ENCODE measurements at places on chromosomes 7 and 10. TPM values are rescaled to one million over a fixed set of nuclear protein-coding genes. Genes with fewer than 3 reads are reported as not detected.
A peak's percentile ranks its signal among the peaks of the same experiment; 100 is the strongest.

- no peak for DNase-seq
These were observed 50.6 kb upstream of the STEAP4 start for GRCh38 chr7:88357294-88357693.

DNA sequence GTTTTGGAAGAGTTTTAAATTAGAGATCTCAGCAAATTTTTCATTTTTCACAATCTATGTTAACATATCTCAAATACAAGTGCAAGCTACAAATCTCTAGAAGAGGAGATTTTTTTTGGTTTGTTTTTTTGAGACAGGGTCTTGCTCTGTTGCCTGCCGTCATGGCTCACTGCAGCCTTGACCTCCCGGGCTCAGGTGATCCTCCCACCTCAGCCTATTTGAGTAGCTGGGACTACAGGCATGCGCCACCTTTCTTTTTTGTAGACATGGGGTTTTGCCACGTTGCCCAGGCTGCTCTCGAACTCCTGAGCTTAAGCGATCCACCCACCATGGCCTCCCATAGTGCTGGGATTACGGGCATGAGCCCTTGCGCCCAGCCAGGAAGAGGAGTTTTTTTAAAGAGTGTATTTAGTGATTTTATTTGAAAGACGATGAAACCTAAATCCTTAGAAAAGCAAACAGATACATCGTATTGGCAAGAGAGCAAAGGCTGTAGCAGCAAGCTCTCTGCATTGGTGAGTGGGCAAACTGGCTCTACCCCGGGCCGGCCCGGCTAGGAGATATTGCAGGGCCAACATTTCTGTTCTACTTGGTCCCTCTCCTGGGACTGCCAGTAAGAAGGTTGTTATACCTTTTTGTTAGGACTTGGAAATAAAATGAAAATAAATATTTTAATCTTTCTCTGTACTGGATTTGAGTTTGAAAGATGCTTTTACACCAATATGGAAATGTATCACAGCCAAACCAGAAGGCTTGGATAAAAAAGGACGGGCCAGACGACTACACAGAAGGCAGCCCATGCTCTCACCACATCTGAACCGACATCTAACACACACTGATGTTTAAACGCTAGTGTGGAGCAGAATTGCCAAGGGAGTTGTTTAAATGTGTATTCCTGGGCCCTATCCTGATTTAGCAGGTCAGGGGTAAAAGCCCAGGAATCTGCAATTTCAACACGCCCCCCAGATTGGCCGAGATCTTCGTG lies 49.6 kb upstream of the RHEB start:
- DNase-seq, result no peak

The SYT15 gene
- total RNA-seq, result 2.7 TPM

- DNase-seq, result no peak
These were observed 661.9 kb downstream of the SUGCT start for GRCh38 chr7:40796723-40797122.

The TCAF2 gene
- 0.27 TPM for total RNA-seq

DNA sequence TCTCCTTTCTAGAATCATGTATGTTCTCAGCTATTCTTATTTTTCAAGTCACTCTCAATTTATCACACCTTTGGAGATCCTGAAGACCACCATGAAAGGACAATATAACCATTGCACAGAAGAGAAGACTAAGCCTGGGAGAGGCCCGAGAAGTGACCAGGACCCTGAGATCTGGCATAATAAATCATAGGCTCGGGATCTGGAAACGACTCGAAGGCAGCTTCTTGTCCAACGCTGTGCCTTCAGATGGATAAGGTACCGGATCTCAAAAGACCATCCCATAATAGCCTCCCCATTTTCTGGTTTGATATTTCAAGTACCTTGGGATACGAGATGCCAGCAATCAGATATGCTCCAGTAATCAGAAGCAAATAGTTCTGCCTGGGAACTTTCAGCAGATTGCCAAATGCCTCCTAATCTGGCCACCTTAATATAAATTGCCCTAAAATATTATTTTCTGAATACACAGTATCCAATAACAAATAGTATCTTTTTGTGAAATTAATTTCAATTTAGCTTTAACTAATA lies 179.2 kb upstream of the ZMIZ1 start:
- no peak for DNase-seq

DNA sequence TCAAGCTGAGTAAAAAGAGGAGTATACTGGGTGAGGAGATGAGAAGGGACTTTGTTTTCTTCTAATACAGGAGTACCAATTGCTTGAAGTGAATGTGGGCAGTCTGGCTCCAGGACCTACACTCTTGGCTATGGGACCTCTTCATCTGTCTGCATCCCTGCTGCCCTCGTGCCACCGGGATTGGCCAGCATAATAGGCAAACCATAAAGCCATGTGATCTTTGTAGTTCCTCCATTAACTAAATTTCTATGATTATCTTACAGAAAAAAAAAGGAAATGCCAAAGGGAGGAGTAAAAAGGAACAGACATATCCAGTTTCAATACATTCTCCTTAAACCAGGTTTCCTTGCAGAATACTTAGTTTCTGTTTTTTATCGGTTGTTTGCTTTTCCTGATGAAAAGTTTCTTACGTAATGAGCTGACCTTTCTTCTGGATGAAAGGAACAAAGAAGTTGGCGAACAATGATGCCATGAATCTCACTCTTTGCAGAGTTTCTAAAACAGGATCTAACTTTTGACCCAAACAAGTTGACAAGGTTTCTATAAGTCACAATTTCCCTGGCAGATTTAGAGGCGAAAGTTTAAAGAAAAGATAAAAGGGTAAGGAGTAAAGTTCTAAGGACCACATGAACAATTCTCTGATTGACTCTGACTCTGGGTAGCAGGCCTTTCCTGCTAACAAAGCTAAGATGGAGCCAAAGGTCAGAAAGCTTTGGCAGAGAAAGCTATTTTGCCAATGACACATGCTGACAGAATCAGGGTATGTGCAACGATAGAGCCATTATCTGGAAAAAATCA lies 54.1 kb downstream of the LAMB1 start:
- no peak for DNase-seq

GRCh38 chr10:85012305-85012704 lies 683.9 kb downstream of the CCSER2 start:
- no peak for DNase-seq

DNA sequence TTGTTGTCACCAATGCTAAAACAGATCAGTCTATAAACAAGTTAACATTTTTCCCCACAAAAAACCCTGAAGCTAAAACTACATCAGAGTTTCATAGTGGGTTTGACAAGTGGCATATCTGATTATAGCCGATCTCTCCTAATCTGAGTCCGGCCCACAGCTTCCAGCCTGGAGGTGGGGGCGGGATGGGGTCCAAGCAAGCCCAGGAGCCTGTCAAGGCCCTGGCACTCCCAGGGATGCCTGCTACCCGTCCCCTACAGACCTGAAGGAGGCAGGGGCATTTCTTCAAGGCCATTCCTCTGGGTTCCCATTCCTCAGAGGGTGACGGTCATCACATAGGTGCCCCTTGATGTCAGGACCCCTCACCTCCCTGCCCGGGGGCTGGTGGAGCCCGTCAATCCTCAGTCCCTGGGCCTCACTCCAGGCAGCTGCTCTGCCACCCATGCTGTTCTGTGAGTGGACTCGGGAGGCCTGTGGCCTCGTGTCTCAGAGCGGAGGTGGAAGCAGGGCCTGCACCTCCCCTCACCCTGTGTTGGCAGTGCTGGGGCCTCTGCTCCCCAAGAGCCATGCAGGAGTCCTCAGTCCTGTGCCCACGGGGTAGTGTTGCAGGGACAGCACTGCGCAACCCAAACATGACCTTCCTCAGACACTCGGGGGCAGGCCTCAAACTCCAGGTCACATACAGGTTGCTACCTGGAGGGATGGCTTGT lies 8.8 kb downstream of the DPYSL4 start:
- peak; percentile 23 for DNase-seq

The SLC18A3 gene
- not detected for total RNA-seq

The OPN4 gene
- total RNA-seq, result 0.40 TPM

The AS3MT gene
- 16.1 TPM for total RNA-seq

The VGF gene
- not detected for total RNA-seq

GRCh38 chr7:136133551-136133950 lies 156.4 kb upstream of the MTPN start:
- DNase-seq, result no peak

DNA sequence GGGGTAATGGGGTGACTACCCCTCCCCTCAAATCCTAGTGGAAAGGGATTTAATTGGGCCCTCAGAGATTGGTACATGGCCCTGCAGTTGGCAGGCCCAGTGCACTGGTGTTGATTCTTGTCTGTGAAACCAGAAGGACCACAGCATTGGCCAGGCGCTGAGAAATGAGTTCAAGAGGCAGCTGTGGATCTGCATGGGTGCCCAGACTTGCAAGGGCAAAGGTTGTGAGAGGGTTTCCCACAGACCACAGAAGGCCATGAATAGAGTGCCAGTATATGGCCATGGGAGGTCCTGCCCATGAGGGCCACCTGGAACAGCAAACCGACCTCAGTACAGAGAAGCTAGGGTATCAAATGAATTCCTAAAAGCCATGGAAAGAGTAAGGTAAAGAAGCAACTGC lies 32.9 kb downstream of the TMEM168 start:
- DNase-seq, result no peak

The IKZF1 gene
- 2.4 TPM for total RNA-seq

DNA sequence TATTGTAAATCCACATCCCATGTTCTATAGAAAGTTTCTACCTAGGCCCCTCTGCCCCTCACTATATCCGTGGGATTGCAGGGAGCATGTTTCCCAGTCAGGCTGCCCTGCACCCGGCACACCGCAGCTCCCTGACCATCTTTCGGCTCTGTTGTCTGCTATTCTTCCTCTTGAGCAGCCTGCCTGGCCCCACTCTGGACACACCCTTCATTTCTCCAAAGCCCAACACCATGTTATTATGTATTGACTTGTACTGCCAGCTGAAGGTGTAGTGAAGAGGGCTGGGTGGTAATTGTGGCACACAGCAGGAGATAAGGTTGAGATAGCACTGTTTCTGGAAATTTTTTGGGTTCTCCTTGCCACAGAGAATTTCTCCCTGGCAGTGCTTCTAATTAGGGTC lies 9.8 kb downstream of the LRMDA start:
- DNase-seq, result no peak

The ZNF239 gene
- total RNA-seq, result 2.0 TPM

GRCh38 chr10:110002801-110003523 lies 4.8 kb upstream of the ADD3 start:
- no peak for DNase-seq

- no peak for DNase-seq
These were observed 1.6 kb downstream of the MSRB2 start for GRCh38 chr10:23096802-23097549.

- no peak for DNase-seq
These were observed 47.2 kb downstream of the EBLN1 start for GRCh38 chr10:22170582-22170981.

- DNase-seq, result no peak
These were observed 361.8 kb upstream of the GALNT17 start for GRCh38 chr7:70770154-70770553.

DNA sequence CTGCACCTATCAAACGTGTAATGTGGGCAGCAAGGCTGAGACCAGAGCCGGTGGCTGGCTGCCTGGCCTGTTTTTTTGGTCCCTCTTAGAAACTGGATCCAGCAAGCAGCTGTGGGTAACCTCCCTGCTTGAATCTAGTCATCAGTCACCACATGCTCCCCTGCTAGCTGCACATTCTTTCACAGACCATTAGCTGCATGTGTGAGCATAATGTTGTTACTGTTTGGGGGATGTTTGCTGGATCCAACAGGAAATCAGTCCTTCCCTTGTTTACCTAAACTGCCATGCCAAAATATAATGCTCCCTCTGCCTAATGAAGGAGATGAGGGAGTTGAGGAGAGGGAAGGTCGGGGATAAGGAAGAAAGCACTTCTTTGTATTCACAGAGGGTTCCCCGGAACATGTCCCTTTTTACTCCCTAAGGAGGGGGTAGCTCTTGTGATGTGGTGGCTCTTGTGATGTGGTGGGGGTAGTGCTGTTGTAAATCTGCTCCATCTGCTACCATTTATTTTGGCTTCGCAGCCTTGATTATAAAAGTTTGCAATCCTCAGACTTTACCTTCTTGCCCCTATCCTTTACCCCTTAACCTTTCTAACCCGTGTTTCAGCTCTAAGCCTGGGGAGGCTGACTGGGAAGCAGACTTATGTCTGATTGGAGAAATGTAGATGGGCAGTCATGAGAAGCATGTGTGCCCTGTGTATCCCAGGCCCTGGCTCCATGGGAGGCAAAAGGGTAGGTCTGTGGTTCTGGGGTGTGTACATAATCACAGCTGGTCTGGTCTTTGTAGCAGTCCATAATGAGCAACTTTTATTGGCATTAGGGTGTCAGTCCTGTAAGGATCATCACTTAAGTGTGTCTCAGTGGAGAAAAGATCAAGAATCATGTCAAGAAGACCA lies 20.8 kb downstream of the LOXL4 start:
- DNase-seq, result no peak

DNA sequence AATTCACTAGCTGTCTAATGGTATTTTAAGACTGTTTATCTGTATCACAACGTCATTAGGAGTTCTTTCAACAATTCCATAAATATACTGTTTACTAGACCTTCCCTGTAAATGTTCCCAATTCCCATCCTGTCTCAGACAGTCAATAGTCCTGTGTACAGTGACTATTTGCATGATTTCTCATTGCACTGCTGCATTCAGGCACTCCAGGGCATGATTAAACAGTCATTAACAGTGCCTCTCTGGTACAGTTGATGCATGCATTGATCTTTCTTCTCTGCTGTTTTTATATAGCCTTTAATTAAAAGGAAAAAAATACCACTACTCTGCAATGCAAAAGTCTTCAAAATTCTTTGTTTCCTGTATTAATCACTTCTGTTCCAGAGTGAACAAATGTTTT lies 51.5 kb upstream of the MTURN start:
- DNase-seq, result no peak

GRCh38 chr7:84624527-84624926 lies 429.9 kb upstream of the SEMA3A start:
- no peak for DNase-seq

The CHAT gene
- not detected for total RNA-seq

DNA sequence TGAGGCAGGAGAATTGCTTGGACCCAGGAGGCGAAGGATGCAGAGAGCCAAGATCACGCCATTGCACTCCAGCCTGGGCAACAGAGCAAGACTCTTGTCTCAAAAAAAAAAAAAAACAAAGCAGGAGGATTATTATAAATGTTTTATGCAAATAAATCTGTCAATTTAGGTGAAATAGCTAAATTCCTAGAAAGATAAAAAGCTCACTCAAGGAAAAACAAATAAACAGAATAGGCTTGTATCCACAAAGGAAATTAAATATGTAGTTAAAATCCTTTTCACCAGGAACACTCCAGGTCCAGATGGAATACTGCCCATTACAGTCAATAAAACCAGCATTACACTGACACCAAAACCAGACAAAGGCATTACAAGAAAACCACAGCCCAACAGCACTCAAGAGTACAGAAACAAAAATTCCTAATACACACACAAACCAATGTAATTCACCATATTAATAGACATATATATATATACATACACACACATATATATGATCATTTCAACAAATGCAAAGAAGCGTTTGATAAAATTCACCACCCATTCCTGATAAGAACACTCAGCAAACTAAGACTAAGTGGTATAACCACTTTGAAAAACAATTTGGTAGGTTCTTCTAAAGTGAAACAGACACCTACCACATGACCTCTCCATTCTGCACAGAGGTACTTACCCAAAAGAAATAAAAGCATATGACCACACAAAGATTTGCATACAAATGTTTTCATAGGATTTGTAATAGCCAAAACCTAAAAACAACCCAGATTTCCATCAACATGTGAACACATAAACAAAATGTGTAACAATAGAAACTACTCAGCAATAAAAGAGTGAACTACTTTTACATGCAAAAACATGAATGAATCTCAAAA lies 38.8 kb downstream of the ABI1 start:
- no peak for DNase-seq

Data from Right ventricle myocardium superior (tissue), 1 donor.